ENCODE measurements at places on chromosomes 5 and 9.

DNA sequence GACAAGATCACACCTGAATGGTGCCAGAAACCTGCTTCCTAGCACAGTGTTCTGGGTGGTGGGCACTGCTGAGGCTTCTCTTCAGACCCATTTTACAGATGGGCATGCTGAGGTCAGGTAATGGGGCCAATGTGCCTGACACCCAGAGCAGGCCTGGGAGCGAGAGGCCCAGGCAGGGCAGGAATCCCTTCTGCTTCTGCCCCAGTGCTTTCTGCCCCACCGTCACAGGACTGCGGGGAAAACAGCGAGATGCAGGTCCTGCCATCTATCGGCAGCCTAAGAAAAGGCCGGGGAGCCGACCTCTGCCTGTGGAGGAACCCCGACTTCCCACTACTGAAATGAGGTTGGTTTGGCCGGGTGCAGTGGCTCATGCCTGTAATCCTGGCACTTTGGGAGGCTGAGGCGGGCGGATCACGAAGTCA is 22.8 kb upstream of the RNU6ATAC start:
- no peak for DNase-seq

DNA sequence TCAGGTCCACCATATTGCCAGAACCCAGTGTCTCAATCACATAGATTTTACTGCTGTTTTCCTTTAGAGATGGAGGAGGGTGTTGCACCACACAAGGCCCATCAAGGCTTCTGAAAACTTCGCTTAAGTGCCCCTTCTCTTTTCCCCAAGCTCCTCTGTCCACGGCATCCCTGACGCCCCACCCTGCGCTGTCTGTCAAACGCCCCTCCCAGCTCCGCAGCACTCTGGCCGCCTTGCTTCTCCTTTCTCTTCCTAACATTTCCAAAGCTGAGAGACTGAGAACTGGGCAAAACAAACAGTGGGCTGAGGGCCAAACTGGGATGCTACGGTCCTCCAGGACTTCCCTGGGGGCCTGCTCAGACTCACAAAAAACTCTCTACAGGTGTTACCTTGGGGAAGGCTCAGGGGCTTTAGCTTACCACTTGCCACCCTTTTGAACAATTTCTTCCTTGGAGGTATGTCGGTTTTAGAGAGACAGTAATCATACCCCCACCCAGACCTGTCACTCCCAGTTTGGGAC is 28.3 kb upstream of the ERGIC1 start:
- no peak for DNase-seq

DNA sequence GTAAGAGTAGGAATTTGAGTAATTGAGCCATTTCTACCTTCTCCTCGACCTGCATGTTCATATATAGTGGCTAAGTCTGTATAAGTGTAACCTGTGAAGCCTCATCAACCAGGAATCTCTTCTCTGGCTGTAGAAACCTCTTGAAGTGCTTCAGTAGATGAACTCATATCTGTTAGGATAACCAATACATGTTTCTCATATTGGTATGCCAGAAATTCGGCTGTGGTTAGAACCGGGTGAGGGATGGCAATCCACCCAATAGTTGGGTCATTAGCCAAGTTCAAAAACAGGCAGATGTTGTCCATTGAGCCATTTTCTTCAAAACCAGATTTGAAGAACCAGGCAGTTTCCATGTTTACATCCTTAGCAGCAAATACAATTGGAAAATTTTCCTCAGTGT is 28.9 kb upstream of the GSN start:
- no peak for DNase-seq

DNA sequence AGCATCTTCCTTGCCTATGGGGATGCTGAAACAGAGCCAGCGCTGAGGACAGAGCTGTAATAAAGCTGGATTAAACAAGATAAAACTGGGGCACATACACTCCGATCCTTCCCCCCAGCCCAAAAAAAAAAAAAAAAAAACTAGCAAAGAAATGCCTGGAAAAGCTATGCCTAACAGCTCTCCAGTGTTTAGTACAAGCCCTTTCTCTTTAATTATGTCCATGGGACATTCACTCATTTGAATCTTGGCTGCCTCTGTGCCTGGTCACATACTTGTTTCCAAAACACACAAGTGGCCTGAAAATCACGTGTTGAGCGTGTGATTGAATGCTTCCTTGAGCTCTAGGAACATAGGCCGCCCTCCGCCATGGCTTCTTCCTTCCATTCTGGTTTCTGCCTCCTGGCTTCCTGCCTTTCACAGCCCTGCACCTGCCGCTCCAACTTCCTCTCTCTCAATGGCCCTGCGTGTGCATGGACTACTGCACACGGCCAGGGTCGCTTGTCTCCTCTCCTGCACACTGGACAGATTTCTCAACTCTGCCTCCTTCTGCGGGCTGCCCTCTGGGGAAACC is 111.0 kb upstream of the RETREG1 start:
- DNase-seq, result no peak

DNA sequence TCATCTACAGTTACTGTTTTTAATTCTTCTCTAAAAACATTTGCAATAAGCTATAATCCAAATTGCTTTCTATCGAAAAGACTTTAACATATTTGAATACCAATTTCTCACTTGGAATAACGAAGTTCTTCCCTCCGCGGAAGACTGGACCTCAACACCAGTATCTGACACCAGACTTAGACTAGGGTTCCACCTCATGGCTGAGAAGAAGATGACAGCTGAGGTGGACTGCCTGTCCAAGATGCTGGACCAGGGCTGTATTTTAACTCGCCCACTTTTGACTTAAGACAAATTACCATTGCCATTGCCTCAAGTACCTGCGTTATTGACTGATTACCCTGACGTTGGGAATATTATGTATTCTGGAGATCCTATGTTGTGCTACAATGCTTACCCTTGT is 34.1 kb downstream of the ZMAT2 start:
- DNase-seq, result no peak

DNA sequence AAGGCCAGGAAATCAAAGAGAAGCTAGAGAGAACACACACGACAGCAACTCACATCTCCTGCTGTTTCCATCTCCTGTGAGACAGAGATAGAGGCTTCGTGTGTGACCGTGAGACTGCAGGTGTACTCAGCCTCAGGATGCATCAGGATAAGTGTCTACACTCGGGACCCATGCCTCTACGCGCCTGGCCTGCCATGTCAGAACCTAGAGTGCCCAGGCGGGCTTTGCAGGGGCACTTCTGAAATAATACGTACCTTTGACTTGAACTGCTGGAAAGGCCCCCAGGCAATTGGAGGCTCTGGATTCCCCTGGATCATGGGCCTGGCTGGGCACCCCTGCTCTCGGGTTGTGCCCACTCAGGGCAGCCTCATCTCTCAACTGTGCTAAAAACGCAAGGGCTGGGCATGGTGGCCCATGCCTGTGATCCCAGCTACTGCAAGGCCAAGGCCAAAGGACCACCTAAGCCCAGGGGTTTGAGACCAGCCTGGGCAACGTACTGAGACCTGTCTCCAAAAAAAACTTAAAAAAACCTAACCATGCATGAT is 13.0 kb downstream of the CLPTM1L start:
- no peak for DNase-seq

GRCh38 chr5:464843-465590 is 22.0 kb downstream of the EXOC3 start:
- DNase-seq, result no peak

DNA sequence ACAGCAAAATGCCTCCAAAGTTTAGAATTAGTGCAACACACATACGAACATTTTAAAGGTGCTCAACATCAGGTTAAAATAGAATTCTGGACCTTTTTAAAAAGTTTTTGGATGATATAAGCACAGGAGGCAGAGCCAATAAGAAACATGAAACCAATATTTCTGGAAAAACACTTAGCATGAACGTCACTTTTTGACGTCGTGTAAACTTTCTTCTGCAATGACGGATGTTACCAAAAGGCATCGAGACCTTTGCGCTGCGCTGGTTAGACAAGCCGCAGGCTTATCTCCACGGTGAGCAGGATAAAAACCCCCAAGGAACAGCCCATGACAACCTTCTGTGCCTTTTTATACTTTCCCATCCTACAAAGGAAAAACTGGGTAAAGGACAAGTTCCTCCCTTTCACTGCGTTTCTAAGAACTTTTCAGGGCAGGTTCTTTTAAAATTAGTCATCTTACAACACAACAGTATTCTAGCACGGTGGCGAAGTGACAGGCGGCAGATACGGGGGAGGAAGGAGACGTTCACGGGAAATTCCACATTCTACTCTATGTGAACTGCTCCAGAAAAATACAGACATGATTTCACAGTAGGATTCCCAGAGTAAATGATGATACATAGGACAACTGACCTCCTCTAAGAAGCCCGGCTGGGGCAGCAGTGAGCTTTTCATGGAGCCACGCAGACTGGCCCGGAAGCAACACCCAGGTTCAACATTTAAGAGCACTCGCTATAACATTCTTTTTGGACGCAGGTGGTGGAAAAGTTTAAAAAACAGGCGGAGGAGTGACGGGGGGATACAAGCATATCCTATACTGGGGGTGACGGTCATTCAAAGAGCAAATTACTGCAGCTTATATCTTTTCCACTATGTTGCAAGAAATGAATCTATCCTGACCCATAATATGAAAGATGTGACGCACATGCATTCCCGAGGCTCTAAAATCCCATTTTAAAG is 52.4 kb downstream of the USP20 start:
- no peak for DNase-seq

DNA sequence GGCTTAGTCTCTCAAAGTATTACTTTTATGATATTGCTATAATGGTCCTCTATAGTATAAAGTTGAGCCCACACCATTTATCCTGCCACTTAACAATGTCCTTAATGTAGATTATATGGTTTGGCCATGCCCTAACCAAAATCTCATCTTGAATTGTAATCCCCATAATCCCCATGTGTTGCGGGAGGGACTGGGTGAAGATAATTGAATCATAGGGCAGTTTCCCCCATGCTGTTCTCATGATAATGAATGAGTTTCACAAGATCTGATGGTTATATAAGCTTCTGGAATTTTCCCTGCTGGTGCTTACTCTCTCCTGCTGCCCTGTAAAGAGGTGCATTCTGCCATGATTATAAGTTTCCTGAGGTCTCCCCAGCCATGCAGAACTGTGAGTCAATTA is 498.8 kb downstream of the RAB3C start:
- no peak for DNase-seq

GRCh38 chr9:121813519-121814210 is 162.2 kb downstream of the DAB2IP start:
- no peak for DNase-seq

GRCh38 chr5:149993471-149993870 is 7.0 kb downstream of the TIGD6 start:
- no peak for DNase-seq

GRCh38 chr9:22415941-22416691 is 30.5 kb upstream of the DMRTA1 start:
- no peak for DNase-seq

- no peak for DNase-seq
These were observed 41.7 kb upstream of the AKNA start for GRCh38 chr9:114429488-114429887.

- DNase-seq, result no peak
These were observed 110.2 kb downstream of the PJA2 start for GRCh38 chr5:109299557-109299956.

DNA sequence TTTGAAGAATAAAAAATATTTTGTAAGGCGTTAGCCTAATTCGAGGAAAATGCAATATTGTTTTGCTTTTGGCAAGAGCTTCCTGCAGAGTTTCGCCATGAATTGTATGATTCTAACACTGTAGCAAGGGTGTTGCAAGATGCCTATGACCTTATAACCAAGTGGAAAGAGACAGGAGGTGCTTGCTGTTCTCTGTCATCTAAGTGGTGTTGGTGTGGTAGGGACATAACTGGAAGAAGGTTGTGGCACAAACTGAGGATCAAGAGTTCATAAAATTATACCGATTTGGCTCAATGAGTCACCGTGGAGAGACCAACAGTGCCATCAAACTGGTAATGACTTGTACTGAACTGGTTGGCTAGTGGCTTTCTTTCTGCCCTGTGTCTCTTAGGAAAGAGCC is 6.3 kb downstream of the STC2 start:
- no peak for DNase-seq

DNA sequence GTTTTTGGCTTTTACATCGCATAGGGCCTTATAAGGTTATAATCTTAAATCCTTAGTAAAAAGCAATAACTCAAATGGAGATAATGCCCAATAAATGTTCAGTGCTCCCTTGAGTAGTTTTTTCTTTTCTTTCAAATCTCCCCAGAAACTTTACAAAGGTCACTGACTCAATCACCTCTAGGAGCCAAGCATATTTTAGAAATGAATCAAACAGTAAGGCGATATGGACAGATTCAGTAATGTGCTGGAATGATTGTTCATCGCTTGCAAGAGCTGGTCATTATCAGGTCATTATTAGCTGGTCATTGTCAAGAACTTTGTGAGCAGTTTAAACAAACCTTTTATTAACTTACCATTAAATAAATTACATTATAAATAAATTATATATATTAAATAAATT is 130.4 kb upstream of the SLIT3 start:
- no peak for DNase-seq

Data from mucosa of gallbladder (tissue), 1 donor.